ENCODE measurements at places on chromosomes 1 and 21.

GRCh38 chr1:216614011-216614934 lies 109.0 kb downstream of the ESRRG start:
- DNase-seq: no peak
- H3K27ac ChIP-seq: no peak overlapping the region
- no peaks in the 10 kb centered on the region for H3K27me3 ChIP-seq
- H3K4me3 ChIP-seq: no peak overlapping the region
- H3K4me1 ChIP-seq: no peaks in the 10 kb centered on the region

DNA sequence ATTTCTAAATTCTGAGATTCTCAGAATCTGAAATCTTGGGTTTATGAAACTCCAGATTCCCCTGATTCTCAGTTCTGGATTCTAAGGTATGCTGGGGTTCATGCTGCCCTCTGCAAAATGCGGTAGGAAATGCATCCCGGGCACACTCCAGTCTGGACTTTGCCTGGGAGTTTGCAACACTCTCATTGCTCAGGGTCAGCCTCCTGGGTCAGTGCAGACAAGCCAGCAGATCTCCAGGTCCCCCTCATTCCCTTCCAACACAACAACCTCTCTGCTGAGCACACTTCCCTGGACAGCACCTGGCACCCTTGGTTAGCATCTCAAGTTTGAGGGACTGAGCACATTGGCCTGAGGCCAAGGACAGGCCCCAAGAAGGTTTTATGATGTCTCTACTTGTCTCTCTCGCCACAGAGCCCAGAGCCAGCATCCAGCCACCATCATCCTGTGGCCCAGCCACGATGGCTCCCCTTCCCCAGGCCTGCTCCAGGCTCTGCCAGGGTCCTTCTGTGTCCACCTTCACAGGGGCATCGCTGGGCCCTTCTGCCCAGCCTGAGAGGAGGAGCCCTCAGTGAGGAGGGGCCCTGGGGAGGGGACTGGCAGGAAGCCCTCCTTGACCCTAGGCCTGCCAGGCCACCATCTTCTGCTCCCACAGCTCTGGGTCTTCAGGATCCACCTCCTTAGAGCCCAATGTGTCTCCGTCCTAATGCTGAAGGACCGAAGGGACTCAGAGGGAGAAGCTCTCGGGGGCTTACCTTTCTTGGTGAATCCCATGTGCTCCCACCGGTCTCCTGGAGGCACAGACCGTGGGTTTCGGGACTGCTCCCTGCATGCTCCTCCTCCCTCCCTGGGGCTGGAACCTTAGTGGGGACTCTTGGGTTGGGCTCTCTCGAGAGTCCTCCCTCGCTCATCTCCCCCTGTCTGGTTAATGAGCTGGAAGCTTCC lies 550.7 kb downstream of the PTPRU start:
- no peaks in the 10 kb centered on the region for H3K4me1 ChIP-seq
- no peaks in the 10 kb centered on the region for H3K27me3 ChIP-seq
- H3K36me3 ChIP-seq: no peaks in the 10 kb centered on the region

GRCh38 chr21:22941779-22942490 lies 1943.7 kb downstream of the NCAM2 start:
- no peaks in the 10 kb centered on the region for H3K27me3 ChIP-seq
- no peaks in the 10 kb centered on the region for H3K36me3 ChIP-seq
- no peak overlapping the region for H3K4me3 ChIP-seq
- H3K27ac ChIP-seq: no peak overlapping the region
- no peak for DNase-seq
- H3K4me1 ChIP-seq: no peaks in the 10 kb centered on the region

GRCh38 chr1:236541710-236542109 lies 17.9 kb downstream of the LGALS8 start:
- H3K36me3 ChIP-seq: peaks cover 75% of the 10 kb centered on the region
- DNase-seq: no peak
- H3K27me3 ChIP-seq: no peaks in the 10 kb centered on the region
- no peak overlapping the region for H3K4me3 ChIP-seq
- H3K27ac ChIP-seq: no peak overlapping the region

- no peak overlapping the region for H3K4me3 ChIP-seq
- peak overlapping the region; percentile 77 for H3K27ac ChIP-seq
- peaks cover 38% of the 10 kb centered on the region for H3K36me3 ChIP-seq
- H3K27me3 ChIP-seq: no peaks in the 10 kb centered on the region
- H3K4me1 ChIP-seq: peaks cover 44% of the 10 kb centered on the region
These were observed 3.9 kb downstream of the PSMB2 start for GRCh38 chr1:35637401-35637809.

- no peaks in the 10 kb centered on the region for H3K27me3 ChIP-seq
- no peak for DNase-seq
- H3K27ac ChIP-seq: no peak overlapping the region
These were observed 14.7 kb upstream of the C1QA start for GRCh38 chr1:22621761-22622160.

- H3K4me3 ChIP-seq: no peak overlapping the region
- no peak for DNase-seq
- H3K27me3 ChIP-seq: no peaks in the 10 kb centered on the region
- no peaks in the 10 kb centered on the region for H3K36me3 ChIP-seq
- no peaks in the 10 kb centered on the region for H3K4me1 ChIP-seq
These were observed 158.2 kb upstream of the KLHDC7A start for GRCh38 chr1:18322368-18323032.

DNA sequence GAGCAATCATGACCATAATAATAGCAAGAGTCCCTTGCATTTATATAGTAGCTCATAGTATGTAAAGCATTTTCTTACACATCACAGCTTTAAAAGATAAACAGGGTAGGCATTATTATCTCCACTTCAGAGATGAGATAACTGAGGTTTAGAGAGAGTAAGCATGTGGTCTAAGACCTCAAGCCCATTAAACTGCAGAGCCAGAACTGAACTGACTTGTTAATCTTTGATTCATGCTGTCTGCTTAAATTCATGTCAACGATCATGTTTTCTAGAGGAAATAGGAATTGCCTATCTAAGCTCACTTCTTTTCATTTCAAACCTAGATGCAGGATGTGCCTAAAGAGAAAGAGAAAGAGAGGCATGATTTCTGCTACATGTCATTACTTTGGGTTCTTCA lies 524.8 kb downstream of the PTPRC start:
- no peak overlapping the region for H3K27ac ChIP-seq
- no peak for DNase-seq
- H3K36me3 ChIP-seq: no peaks in the 10 kb centered on the region
- H3K4me3 ChIP-seq: no peak overlapping the region
- no peaks in the 10 kb centered on the region for H3K4me1 ChIP-seq
- no peaks in the 10 kb centered on the region for H3K27me3 ChIP-seq

DNA sequence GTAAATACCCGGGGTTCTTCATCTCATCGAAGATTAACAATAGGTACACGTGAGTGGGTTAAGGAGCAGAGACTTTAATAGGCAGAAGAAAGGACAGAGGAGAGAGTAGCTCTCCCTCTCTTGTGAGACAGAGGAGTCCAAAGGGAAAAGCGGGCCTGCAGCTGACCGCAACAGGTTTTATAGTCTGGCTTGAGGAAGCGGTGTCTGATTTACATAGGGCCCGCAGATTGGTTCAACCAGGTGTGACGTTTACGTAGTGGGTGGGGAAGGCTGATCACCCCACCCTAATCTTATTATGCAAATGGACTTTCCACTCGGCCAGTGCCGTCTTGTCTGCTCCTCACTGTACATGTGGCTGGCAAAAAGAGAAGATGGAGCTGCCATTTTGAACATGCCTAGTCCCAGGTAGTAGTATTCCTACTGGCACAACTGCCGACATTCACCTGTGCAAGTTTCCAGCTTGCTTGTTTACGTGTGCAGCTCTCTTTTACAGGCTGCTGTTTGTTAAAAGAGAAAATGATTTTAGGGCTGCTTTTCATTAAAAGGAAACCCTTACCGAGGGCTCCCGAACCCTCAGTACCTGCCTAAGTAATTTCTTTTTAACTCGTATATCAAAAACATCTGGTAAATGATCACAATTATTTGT lies 10.6 kb downstream of the CDC14A start:
- no peaks in the 10 kb centered on the region for H3K27me3 ChIP-seq
- no peaks in the 10 kb centered on the region for H3K36me3 ChIP-seq
- H3K4me3 ChIP-seq: no peak overlapping the region
- no peak for DNase-seq

- no peaks in the 10 kb centered on the region for H3K27me3 ChIP-seq
- H3K36me3 ChIP-seq: no peaks in the 10 kb centered on the region
- no peak overlapping the region for H3K27ac ChIP-seq
These were observed 141.8 kb downstream of the RGS7 start for GRCh38 chr1:241215203-241215602.

- no peaks in the 10 kb centered on the region for H3K27me3 ChIP-seq
- no peak overlapping the region for H3K27ac ChIP-seq
- no peak overlapping the region for H3K4me3 ChIP-seq
- no peaks in the 10 kb centered on the region for H3K4me1 ChIP-seq
These were observed 1.5 kb downstream of the KRTAP21-3 start for GRCh38 chr21:30717105-30717504.

DNA sequence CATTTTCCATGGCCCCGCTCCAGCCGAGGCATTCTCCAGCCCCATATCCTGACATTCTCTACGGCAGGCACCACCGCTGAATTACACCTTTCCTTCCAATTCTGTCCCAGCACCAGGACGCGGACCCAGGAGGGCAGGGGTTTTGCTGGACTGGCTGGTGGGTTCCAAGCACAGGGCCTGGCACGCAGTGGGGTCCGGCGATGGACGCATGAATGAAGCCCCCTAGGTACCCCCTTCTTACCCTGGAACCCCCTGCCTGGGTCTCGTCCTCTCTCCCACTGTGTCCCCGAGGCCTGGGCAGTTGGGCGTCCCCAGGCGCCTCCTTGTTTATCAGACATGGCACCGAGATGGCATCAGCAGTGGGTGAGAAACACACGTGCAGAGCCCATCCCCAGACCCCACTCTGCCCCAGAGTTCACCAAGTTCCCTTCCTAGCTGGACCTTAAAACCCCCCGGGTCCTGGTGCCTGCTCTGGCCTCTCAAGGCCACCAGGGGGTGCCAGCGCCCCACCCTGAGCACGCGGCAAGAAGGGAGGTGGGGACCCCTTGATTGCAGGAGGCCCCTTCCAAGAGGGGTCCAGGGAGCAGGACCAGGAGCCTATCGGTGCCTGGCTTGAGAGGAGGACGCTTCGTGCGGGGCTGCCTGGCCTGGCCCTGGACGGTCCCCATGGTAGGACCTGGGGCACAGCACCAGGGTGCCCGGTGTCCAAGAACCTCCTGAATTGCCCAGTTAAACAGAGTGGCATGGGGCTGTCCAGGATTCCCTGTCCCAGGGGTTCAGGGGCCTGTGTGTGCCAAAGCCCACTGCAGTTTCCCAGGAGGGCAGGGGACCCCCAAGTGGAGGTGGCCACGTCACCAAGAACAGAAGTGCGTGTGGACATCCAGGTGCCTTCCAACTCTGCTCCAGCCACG lies 46.1 kb downstream of the MEGF6 start:
- no peaks in the 10 kb centered on the region for H3K27me3 ChIP-seq
- peak; percentile 86 for DNase-seq
- H3K4me3 ChIP-seq: no peak overlapping the region
- H3K4me1 ChIP-seq: no peaks in the 10 kb centered on the region
- no peaks in the 10 kb centered on the region for H3K36me3 ChIP-seq

GRCh38 chr1:15557594-15557993 lies 27.3 kb downstream of the AGMAT start:
- no peaks in the 10 kb centered on the region for H3K4me1 ChIP-seq
- DNase-seq: no peak
- no peaks in the 10 kb centered on the region for H3K27me3 ChIP-seq

- no peak overlapping the region for H3K4me3 ChIP-seq
- H3K27me3 ChIP-seq: no peaks in the 10 kb centered on the region
- H3K36me3 ChIP-seq: no peaks in the 10 kb centered on the region
- peaks cover 3% of the 10 kb centered on the region for H3K4me1 ChIP-seq
- peak; percentile 41 for DNase-seq
These were observed 48.3 kb downstream of the TRIM62 start for GRCh38 chr1:33133478-33134105.

DNA sequence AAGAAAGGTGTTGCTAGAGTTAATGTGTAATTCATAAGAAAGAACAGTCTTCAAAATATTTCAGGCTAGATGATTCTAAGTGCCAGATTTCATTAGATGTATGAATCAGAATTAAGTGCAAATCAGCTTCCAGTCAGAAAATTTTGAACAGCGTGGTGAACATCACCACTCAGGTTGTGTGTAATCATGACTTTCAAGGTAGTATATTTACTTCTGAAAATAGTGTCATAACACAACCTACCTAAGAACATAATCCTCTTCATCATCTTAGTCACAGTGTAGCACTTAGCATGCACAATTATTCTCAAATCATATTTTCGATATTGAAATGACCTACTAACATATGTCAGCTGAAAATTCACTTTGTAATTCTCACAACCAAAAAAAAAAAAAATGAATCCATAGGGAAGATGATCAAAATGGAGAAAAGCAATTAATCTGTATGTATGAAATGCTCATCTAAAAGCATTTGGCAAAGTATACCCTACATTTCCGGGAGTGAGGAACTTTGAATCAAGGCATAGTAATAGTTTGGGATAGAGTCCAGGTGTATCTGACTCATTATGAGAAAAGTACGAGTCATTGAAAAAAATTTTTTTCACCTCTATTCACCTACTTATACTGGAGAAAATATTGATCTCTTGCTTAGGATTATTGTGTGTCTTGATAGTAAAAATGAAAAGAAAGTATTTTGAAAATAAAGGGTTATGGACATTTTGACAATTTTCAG lies 221.8 kb upstream of the CHRM3 start:
- no peak overlapping the region for H3K4me3 ChIP-seq
- H3K27ac ChIP-seq: no peak overlapping the region
- no peaks in the 10 kb centered on the region for H3K27me3 ChIP-seq
- no peaks in the 10 kb centered on the region for H3K4me1 ChIP-seq
- H3K36me3 ChIP-seq: no peaks in the 10 kb centered on the region
- no peak for DNase-seq

DNA sequence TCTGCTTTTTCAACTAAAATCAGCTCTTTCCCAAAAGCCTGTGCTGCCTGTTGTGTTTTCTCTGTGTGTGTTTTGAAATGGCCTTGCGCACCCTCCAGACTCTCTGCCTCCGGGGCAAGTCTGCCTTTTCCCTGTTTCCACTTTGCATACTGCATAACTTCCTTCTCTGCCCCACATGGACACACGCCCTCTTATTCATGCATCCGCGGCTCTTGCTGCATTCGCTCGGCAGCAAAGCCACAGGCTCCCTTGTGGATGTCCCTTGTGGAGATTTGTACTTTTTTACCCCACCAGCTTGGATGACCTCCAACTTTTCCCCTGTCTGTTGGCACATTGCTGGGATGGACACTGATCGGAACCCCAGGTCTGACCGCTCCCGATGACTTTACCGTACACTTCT lies 147.6 kb downstream of the ADSS2 start:
- no peaks in the 10 kb centered on the region for H3K27me3 ChIP-seq
- no peak overlapping the region for H3K4me3 ChIP-seq
- H3K4me1 ChIP-seq: peaks cover 29% of the 10 kb centered on the region
- H3K27ac ChIP-seq: peak overlapping the region; percentile 55

- no peak overlapping the region for H3K4me3 ChIP-seq
- H3K4me1 ChIP-seq: no peaks in the 10 kb centered on the region
- no peak for DNase-seq
- peaks cover 18% of the 10 kb centered on the region for H3K36me3 ChIP-seq
- H3K27me3 ChIP-seq: no peaks in the 10 kb centered on the region
These were observed 31.5 kb downstream of the TRAPPC10 start for GRCh38 chr21:44043613-44044012.

- DNase-seq: no peak
- H3K36me3 ChIP-seq: no peaks in the 10 kb centered on the region
- H3K4me1 ChIP-seq: no peaks in the 10 kb centered on the region
- H3K27me3 ChIP-seq: no peaks in the 10 kb centered on the region
- no peak overlapping the region for H3K27ac ChIP-seq
- H3K4me3 ChIP-seq: no peak overlapping the region
These were observed 175.4 kb downstream of the IGSF21 start for GRCh38 chr1:18282851-18283600.

- no peak overlapping the region for H3K4me3 ChIP-seq
- DNase-seq: no peak
- H3K27ac ChIP-seq: no peak overlapping the region
- H3K36me3 ChIP-seq: no peaks in the 10 kb centered on the region
- no peaks in the 10 kb centered on the region for H3K27me3 ChIP-seq
- no peaks in the 10 kb centered on the region for H3K4me1 ChIP-seq
These were observed 204.1 kb downstream of the MATN1 start for GRCh38 chr1:30519201-30519763.
